ENCODE measurements at places on chromosomes 6 and 20. TPM values are rescaled to one million over a fixed set of nuclear protein-coding genes. Genes with fewer than 3 reads are reported as not detected.

TFAP2C gene
- total RNA-seq = not detected

MAP7 gene
- total RNA-seq = 0.14 TPM

DNA sequence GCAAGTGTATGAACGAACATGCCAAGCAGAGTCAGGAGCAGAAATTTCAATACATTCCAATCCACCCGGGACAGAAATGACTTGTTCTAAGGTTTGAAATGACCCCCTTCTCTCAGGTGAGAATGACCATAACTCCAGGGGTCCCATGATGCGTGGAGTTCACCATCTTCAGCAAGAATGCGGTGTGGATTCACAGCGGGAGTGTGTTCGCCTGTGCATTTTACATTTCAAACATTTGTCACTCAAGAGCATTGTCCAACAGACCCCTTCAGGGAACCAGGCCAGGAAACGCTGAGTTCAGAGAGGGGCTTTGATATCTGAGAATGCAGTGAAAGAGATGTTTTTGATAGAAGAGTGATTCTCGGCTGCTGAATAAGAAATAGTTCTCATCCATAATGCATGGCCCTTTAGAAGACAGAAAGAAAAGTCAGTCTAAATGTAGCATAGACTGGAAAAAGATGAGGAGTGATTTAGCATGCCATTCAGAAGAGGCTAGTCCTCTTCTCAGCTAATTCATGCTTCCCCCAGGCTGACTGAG is 200.3 kb upstream of the KCNG1 start:
- no peak overlapping the region for H3K4me3 ChIP-seq
- no peaks in the 10 kb centered on the region for H3K36me3 ChIP-seq
- no peaks in the 10 kb centered on the region for H3K4me1 ChIP-seq
- DNase-seq = no peak
- no peak overlapping the region for H3K27ac ChIP-seq

HLA-DQA2 gene
- 1.4 TPM for total RNA-seq

- no peaks in the 10 kb centered on the region for H3K4me1 ChIP-seq
- no peaks in the 10 kb centered on the region for H3K36me3 ChIP-seq
- DNase-seq = no peak
- H3K4me3 ChIP-seq = no peak overlapping the region
- no peaks in the 10 kb centered on the region for H3K27me3 ChIP-seq
- no peak overlapping the region for H3K27ac ChIP-seq
Observed at GRCh38 chr6:81933608-81934051, 181.1 kb upstream of the TENT5A start.

PLA2G7 gene
- not detected for total RNA-seq

LY6G6C gene
- not detected for total RNA-seq

GRCh38 chr6:146289816-146290588 is 253.6 kb upstream of the RAB32 start:
- no peaks in the 10 kb centered on the region for H3K36me3 ChIP-seq
- no peaks in the 10 kb centered on the region for H3K4me1 ChIP-seq
- H3K27ac ChIP-seq = no peak overlapping the region
- H3K4me3 ChIP-seq = no peak overlapping the region
- H3K27me3 ChIP-seq = no peaks in the 10 kb centered on the region

ELOVL4 gene
- not detected for total RNA-seq

COL11A2 gene
- 0.93 TPM for total RNA-seq

- no peak overlapping the region for H3K4me3 ChIP-seq
- H3K4me1 ChIP-seq = no peaks in the 10 kb centered on the region
- H3K27me3 ChIP-seq = no peaks in the 10 kb centered on the region
Observed at GRCh38 chr6:153966001-153966400, 73.0 kb upstream of the OPRM1 start.
